ENCODE measurements at places on chromosomes 5 and 9.

GRCh38 chr9:3809724-3810123 lies 283.9 kb upstream of the RFX3 start:
- no peak for DNase-seq

DNA sequence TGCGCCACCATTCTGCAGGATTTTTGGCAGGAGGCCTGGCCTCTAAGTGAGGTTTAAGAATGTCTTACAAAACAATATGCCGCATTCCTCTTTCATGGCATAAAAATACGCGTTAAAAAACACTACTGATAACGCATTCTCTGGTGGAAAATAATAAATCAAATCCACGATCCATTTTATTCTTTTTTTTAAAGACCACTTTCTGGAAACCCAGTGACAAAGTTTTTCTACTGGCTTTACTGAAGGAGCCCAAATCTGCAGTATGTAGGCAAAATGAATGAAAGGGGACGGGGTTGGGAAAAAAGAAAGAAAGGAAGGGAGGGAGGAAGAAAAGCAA lies 2.0 kb downstream of the SV2C start:
- DNase-seq: no peak

- DNase-seq: no peak
Observed at GRCh38 chr5:77180167-77181081, 30.1 kb upstream of the PDE8B start.

DNA sequence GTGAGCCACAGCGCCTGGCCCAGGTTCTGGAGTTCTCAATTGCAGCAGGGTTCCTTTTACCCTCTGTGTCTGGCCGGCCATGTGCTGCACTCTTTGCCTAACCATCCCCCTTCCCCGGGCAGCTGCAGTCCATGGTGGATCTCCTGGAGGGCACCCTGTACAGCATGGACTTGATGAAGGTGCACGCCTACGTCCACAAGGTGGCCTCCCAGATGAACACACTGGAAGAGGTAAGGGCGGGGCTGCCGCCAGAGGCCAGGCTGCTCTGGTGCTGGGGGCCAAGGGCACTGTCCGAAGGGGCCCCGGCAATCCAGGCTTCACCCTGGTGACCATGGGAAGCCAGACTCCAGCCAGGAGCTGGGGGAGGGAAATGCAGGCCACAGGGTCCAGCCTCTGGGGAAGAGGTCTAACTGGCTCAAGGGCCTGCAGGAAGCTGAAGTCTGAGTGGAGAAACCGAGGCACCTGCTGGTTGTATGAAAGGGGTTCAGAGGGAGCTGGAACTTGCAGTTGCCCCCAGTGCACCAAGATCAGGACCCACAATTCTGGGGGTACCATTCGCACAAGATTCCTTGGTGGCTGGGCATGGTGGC lies 18.1 kb downstream of the OLFML2A start:
- no peak for DNase-seq

- no peak for DNase-seq
Observed at GRCh38 chr9:80233906-80234305, 662.1 kb downstream of the TLE4 start.

DNA sequence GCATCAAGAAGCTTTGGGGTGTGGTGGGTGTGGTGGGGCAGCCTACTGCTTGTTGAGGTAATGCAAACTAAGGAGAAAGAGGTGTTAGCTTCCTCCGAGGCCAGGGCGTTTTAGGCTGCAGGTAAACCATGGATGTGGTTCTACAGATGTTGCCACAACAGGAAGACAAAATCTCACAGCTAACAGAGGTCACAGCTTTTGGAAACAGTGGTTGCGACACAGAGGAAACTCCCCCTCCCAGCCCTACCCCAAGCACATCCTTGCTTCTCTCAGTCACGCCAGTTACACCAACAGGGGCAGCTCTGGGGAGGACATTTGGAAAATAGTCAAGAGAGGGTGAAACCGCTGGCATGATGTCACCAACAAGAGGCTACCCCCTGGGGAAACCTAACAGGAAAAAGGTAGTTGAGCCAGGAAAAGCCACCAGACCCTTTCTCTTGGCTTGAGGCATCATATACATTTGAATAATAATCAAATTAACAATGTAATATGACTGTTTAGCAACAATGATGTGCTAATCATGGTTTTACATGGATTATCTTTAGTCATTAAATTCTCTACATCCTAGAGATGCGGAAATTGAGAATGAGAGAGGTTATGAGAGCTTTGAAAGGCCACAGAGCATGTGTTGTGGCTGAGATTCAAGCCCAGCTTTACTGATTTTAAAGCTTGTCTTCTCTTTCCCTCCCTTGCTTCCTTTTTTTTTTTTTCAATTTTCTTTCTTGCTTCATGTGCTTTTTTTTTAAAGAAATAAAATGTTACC lies 82.2 kb upstream of the IL12B start:
- DNase-seq: peak; percentile 79

GRCh38 chr5:82374637-82375036 lies 96.5 kb upstream of the RPS23 start:
- no peak for DNase-seq
